MG63 (cell line): ENCODE measurements at places on chromosomes 2 and 18. TPM values are rescaled to one million over a fixed set of nuclear protein-coding genes. Genes with fewer than 3 reads are reported as not detected.

The IL1F10 gene
- not detected in 2 replicates for total RNA-seq

The COLEC12 gene
- 27.4 and 28.2 TPM in 2 replicates for total RNA-seq

DNA sequence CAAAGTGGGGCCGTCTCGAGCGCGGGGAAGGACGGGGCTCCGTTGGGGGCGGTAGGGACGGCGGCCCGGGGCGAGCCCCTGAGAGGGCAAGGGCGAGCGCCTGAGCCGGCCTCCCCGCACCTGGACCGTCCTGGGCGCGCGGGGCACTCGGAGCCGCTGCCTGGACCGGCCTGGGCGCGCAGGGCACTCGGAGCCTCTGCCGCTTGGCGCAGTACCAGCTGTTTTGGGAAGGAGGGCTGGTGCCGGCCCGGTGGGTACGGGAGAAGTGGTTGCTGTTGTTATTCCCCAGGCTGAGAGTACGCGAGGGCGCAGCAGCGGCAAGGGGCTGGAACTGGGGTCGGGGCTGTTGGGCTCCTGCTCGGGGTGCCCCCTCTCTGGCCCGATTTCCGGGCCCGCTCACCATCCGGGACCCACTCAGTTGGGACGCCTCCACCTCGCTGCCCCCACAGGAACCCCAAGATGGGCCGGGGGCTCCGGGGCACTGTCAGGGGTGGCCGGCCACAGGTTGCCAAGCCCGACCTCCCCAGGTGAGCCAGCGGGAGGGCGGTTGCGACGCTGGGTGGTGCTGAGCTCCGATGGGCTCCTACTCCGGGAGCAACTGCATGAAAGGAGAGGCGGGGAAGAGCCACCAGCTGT is 579 bp downstream of the ARHGEF4 start:
- DNase-seq, result no peak

DNA sequence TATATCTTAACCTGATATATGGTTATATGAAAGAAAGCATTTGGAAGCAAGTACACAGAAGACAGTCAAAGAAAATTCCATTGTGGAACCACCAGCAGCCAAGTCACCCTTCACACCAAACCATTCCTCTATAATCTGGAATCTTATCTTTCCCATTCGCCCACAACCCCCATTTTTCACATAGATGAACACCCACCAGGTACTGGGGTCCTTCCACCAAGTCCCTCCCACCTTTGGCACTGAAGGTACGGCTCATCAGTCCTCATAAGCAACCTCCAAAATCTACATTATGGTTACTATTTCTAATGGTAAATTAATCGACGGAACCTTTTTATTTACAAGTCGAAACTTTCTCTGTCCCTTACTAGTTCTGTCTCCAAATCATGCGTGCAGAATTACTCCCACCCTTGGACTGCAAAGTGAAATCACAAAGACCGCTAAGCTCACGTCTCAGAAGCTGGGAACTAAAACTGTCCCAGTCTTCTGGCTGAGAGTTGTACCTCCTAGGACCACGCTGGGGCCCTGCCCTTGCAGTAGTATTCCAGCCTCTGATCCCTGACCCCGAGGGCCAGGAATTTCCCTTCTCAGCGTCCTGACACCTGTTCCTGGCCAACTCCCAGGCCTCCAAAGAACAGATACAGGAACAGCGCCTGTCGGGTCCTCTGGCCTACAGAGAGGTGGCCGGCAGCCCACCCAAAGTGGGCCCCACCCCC is 702 bp downstream of the OLA1 start:
- no peak for DNase-seq

DNA sequence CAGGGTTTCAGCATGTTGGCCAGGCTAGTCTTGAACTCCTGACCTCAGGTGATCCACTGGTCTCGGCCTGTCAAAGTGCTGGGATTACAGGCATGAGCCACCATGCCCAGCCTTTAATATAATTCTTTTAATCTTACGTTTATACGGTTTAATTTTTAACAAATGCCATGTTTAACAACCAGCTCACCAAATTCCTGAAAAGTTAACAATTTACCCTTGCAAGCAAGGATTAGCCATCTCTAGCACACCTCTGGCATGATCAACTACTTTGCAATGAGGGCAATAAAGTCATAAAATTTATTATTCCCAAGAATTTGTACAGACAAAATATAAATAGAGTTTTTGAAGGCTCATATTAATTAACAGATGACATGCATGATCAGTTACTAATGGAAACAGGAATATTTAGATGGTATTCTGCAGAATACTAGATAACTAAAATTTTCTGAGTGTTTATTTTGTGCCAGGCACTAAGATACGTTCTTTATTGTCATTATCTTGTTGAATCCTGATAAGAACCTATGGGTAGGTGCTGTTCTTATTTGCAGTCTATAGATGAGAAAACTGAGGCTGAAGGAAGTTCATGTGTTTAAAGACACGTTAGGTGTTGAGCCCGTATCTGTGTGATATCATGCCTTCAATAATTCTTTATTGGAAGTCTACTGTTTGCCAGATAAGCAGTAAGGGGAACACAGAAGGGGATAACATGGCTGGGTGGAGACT is 190.1 kb downstream of the CDCA7 start:
- no peak for DNase-seq

DNA sequence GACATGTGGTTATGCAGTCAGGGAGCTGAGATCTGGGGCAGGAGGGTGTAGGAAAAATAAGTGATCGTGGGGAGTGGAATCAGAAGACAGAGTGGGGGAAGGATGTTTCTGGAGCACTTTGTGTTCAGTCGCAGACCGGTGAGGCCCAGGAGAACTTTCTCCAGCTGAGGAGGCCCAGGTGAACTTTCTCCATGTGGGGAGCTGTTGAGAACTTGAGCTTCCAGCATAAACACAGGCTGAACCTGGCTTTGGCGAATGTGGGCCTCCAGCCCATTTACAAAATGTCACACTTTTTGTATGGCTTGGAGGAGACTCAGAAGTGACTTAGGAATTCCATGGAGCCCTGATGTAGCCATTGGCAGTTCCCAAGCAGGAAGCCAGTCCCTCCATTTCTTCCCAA is 108.5 kb downstream of the VAPA start:
- DNase-seq, result no peak

- no peak for DNase-seq
These were observed 102.7 kb downstream of the DYNC1I2 start for GRCh38 chr2:171789956-171790355.

DNA sequence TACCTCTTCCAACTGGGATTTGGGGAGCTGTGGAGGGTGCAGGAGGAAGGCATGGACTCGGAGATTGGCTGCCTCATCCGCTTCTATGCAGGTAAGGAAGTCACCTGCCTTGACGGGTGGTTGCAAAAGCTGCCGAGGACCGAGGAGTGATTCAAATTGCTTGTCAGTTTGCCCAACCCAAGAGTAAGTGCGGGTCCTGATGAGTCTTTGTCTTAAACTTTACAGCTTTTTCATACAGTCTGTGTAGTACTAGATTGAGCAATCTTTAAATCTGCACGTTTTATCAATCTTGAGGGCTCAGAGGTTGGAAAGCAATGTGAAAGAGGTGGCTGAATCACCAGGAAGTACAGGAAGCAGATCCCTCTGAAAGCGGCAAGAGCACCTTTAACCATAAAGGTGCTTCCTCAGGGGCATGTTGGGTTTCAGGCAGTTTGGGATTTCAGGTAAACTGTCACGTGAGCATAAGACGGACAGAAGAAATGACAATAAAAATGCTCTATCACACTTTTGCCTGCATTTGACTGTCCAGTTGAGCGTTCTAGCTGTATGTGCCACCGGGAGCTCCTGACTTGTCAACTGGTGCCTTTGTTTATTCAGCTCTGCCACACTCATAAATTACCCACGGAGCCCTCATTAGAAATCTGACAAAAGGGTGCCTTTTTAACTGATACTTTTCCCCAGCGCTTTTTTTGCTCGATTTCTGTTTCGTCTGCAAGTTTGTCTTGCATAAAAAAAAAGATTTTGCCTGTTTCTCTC is 2.0 kb downstream of the PHLPP1 start:
- peak; percentile 23 for DNase-seq

DNA sequence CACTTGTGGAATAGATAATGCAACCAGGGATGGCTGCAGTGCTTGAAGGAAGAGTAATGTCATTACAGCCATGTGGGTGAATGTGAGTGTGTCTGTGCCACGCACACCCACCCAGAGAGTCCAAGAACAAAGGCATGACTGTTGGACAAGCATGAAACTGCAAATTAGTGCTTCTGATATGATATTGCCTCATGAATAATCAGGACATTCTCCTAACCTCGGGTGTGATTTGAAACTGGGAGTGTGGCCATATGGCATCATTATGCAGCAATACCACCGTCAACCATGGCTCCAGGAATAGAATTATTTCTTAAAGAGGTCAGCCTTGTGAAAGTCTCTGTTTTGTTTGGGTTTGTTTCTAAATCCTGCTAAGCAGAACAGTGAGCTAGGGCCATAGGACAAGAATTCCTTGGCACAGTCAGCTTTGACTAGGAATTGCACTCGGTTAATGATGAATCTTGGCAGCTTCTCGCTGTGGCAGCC is 678.0 kb upstream of the RAB6C start:
- DNase-seq, result peak; percentile 71

DNA sequence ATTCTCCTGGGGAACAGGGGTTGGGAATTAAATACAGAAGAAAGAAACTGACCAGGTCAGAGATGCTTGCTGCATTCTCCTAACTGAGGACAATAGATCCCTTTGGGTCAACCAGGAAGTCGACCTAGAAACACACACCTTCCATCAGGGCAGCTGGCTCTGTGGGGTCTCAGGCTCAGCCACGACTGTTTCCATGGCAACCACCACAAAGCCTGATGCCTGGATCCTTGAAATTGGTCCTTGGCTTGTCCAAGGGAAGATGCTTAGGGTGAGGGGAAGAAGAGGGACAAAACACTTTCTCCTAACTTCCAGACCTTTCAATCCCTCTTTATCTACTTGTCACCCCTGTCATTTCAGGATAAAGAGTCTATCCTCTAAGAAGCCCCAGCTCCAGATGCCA is 194.4 kb downstream of the ALK start:
- DNase-seq, result no peak

DNA sequence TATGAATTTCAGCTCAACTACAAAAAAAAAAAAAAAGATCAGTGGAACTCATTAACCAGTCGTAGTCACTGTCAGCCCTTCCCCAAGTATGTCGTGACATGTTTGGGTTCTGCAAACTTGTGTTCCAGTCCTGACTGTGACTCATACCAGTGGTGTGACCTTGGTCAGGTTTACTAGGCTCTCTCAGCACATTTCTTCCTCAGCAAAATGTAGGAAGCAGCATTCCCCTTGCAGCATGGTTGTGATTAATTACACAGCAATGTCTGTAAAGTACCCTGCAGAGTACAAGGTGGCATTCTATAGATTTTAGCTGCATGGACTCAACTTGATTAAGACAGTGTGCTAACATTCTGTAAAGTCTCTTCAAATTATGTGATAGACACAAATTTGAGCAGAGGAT is 156.9 kb downstream of the LAMA1 start:
- DNase-seq, result no peak

DNA sequence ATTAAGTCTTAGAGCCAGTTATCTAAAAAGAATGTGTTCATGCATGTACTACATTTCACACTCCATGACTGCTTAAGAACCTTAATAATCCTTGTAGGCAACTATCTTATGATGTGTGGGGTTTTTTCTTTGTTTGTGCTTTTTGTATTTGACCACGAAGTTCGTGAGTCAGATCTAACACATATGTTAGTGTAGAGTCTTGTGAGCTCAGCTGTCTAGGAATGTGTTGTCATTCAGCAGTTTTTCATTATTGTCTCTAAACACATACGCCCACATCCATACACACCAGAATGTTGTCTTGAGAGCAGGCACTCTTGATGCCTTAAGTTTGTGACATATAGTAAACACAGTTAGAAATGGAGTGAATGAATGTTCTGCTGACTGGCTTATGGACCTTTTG is 38.4 kb downstream of the CAB39 start:
- DNase-seq, result no peak

- DNase-seq, result peak; percentile 7
These were observed 159.5 kb downstream of the COL4A4 start for GRCh38 chr2:227004482-227004881.

GRCh38 chr2:9222239-9222892 is 15.8 kb downstream of the ASAP2 start:
- peak; percentile 37 for DNase-seq

DNA sequence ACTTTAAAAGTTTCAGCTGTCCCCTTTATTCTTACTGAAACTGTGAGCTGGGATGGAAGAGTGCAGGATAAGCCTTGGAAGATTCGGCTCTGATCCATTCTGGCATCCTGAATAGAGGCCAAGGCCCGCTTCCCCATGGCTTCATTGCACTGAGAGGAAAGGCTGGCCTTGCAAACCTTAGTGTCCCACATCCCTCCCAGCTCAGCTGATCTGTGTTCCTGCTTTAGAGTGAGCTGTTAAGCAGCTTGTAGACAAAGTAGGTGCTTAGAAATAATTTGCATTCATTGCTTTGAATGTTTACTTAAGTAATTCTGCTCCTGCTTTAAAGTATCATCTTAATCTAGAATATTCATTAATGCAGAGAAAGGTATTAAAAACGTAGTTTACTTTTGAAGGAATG is 169.6 kb upstream of the BOD1L2 start:
- no peak for DNase-seq
